Activated T-cell treated with anti-CD3 and anti-CD28 coated beads, Interleukin-2, amount 50 U/mL, for 48 hours (primary cell): ENCODE measurements at places on chromosomes 12 and 14.

GRCh38 chr12:230925-231671, 17.1 kb upstream of the SLC6A12 start:
- DNase-seq, result no peak

- DNase-seq, result no peak
These were observed 44.2 kb downstream of the LGMN start for GRCh38 chr14:92704036-92704804.

- DNase-seq, result no peak
These were observed 235.0 kb downstream of the ATP23 start for GRCh38 chr12:58176296-58176869.

DNA sequence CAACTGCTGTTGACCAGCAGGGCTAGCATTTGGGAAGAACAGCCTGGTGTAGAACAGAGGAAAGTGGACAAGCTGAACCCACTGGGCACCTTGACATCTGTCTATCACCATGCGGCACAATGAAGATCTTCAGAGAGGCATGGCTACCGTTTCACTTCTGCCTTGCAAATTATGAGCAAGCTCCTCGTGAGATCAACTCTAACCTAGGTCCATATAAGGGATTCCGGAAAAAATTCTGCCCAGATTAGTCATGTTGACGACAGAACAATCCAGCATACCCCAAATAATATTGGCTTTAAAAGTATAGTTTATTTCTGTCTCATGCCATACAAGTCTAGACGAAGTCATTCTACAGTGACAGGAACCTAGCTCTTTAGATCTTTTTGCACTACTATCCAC, 91.6 kb upstream of the ATF7IP start:
- no peak for DNase-seq

DNA sequence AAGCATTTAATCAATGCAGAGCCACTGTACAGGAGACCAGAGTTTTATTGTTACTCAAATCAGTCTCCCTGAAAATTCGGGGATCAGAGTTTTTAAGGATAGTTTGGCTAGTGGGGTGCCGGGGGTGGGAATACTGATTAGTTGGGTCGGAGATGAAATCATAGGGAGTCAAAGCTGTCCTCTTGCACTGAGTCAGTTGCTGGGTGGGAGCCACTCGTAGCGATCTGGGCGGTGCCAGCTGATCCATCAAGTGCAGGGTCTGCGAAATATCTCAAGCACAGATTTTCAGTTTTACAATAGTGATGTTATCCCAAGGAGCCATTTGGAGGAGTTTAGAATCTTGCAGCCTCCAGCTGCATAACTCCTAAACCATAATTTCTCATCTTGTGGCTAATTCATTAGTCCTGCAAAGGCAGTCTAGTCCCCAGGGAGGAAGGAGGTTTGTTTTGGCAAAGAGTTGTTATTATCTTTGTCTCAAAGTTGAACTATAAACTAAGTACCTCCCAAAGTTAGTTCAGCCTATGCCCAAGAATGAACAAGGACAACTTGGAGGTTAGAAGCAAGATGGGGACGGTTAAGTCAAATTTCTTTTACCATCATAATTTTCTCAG, 169.4 kb upstream of the PLEKHG7 start:
- no peak for DNase-seq

GRCh38 chr14:83164591-83164990, 1630.9 kb upstream of the SEL1L start:
- no peak for DNase-seq

- no peak for DNase-seq
These were observed 15.3 kb upstream of the DGLUCY start for GRCh38 chr14:91098591-91098990.

- no peak for DNase-seq
These were observed 42.4 kb downstream of the TMEM30B start for GRCh38 chr14:61238611-61239245.

GRCh38 chr12:130463275-130463658, 125.6 kb downstream of the PIWIL1 start:
- no peak for DNase-seq

DNA sequence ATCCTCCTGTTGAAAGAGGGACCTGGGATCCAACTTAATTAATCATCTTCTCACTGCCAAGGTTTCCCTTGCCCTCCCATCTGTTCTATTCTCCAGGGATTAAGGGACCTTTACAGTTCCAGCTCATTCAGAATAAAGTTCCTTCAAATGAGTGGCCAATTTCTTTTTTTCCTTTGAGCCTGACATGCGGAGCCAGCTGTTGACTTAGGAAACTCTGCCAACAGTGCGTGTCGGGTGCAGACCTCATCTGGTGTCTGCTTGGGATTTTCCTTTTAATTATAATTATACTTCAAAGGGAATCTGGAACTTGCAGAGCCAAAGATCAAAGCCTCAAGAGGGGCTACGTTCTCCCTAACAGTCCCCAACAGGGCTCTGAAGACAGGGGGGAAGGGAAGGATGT, 64.8 kb downstream of the CCDC60 start:
- DNase-seq, result no peak
